Brain pericyte (primary cell): ENCODE measurements at places on chromosomes 7 and 10.

- DNase-seq: no peak
Observed at GRCh38 chr7:110977127-110977737, 113.7 kb upstream of the LRRN3 start.

DNA sequence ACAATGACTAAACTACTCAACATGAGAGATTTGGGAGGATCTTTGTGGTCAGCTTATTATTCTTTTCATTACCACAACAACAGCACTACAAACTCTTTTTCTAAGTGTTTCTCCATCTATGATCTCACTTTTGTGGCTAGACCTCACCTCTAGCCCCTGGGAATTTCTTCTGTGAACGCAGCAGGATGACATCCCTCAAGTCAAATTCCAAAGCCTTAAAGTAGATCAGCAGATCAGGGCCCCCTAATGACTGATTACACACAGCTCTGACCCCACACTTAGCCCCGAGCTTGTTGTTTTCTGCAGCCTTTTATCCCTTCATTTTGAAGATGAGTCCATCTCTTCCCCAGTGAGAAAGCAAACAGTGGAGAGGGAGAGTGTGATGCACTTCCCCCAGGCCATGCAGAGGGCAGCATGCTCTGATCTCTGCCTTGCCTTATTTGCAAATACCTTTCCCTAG, 27.3 kb downstream of the TFAM start:
- DNase-seq: peak; percentile 93

GRCh38 chr7:67466109-67466508, 469.5 kb downstream of the TYW1 start:
- DNase-seq: no peak

GRCh38 chr10:29926693-29927048, 132.7 kb downstream of the JCAD start:
- peak; percentile 83 for DNase-seq
